ENCODE measurements at places on chromosomes 5 and 9.

- DNase-seq, result no peak
Measured at GRCh38 chr9:121326130-121326838, 43.8 kb downstream of the STOM start.

- no peak for DNase-seq
Measured at GRCh38 chr9:127058011-127058644, 64.3 kb downstream of the ANGPTL2 start.

GRCh38 chr9:10255758-10256157, 357.0 kb downstream of the PTPRD start:
- DNase-seq, result no peak

- DNase-seq, result no peak
Measured at GRCh38 chr5:8408258-8408657, 539.3 kb downstream of the MTRR start.

DNA sequence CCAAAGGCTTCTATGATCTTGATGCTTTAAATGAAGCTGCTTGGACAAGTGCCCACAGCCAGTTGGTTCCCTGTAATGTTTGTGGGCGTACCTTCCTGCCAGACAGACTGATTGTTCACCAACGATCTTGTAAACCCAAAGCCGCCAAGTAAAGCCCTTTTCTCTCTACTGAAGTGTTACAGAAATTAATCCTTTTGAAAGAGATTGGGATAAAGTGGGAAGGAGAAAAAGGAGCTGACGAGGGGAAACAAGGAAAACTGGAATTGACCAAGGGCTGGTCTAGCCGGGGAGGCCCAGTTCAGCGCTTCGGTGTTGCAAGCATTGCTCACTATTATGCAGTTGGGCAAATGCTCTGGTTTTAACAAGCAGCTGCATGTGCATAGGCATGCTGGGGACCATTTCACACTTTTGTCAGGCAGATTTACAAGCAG, 53.2 kb downstream of the ZNF474 start:
- DNase-seq, result no peak

DNA sequence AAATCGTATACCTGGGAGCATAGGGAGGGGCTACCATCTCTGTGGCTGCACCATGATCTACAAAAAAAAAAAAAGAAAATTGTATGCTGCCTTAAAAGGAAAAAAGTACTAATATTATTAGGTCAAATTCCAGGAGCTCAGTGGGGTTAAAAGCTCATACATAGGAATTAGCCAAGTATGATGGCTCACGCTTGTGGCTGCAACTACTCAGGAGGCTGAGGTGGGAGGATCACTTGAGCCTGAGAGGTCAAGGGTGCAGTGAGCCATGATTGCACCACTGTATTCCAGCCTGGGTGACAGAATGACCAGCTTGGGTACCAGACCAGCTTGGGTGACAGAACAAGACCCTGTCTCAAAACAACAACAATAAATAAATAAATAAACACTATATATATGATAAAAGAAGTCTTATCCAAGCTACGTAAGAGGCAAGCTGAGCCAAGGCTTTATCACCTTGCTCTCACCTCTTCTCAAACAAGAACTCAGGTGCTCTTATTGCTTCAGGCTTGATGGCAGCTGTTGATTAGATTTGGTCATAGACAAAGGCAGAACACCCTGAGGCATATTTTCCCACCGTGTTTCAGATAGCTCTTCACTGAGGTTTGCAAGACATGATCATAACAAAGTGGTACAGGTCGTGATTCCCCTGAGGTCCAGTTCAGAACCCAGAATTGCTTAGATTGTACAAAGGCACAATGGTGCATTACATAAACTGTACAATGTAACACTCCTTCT, 3.3 kb upstream of the FBXW11 start:
- no peak for DNase-seq

DNA sequence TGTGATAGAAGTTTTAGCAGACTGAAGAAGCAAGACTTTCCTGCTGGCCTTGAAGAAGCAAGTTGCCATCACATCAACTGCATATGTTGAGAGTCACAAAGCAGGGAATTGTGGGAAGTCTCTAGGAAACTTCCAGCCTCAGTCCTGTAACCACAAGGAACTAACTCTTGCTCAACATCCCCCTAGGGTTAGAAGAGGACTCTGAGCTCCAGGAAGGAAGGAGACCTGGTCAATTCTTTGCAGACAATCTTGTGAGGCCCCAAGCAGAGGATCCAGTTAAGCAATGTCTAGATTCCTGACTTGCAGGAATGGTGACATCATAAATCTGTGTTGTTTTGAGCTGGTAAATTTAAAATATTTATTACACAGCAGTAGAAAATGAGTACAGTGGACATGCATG, 18.6 kb upstream of the ZNF366 start:
- DNase-seq, result no peak

DNA sequence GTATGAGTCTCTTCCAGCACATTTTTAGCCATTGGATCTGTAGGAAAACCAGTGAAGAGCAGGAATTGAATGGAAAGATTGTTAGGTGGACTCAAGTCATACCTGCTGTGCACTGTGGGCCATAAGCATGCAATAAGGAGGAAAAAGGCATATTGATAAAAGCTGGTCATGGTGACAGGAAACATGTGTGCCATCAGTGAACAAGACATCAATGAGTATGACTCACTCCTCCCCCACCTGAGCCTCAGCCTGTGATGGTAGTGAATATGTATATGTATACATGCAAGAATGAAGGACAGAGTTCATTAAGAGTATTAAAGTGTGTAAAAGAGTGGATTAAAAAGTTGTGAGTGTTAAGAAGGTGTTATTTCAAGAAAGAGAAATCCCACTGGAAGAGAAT, 164.5 kb downstream of the TMEM38B start:
- DNase-seq, result no peak

DNA sequence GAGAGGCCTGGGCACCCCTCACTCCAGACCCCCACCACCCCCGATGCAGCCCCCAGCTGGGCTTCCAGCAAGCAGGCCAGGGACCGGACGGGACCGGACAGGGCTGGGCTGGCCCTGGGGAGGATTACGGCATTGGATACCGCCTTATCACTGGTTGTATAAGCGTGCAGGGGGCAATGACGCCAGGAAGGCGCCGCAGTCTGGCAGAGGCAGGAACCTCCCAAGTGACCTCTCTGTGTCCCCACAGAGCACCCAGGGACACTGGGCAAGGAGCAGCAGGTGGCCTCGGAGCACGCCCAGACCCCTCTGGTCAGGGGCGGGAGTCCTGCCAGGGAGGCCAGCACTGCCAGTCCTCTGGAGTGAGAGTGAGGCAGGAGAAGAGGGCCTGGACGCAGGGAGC, 723 bp upstream of the LCN15 start:
- DNase-seq, result no peak

DNA sequence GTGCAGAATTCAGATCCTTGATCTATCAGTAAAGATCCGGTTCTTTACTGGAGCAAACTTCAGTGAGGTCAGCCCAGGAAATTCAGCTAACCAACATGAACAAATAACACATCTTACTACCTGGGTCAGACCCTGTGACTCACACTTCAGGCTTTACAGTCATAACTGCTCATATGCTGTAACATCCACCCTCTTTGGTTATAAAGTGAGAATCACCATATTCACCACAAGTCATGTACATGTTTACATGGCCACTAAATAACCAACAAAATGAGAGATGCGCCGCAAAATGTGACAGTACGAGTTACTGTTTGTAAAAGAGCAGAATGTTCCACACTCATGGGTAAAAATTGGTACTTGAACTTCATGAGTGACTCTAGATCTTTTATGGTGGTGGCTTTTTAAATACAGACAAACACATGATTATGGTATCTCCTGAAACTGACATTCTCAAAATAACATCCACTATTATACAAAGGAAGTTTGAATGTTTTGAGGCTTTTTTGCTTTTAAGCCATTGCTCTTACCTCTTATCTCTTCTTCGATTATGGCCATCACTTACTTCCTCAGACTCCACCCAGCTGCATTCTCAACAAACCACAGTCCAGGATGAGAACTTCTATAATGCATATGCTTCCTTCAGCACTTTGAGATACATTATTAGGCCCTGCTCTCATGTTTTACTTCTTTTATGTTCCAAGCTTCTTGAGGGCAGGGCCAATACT, 516.6 kb downstream of the RAB3C start:
- no peak for DNase-seq

DNA sequence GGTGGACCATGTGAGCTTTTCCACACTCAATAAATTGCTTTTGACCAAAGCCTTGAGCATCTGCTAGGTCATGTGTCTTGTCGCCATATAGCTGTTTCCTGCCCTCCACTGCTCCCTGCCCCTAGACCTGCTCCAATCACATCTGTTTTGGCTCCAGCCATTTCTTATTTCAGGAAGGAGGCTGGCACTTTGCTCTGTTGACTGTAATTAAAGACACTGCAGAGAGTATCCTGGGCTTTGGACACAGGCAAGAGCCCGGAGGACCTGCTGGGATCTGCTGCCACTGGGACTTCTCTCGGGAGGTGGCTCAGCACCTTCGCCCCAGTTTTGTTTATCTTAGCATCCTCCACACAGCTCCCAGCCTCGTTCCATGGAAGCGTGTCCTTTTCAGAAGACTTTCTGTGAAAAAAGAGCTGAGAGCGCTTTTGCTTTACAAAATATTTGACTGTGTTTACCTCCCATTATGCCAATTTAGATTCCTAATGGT, 153.2 kb downstream of the MED10 start:
- no peak for DNase-seq

GRCh38 chr5:95114902-95115301, 170.0 kb downstream of the MCTP1 start:
- DNase-seq, result no peak

DNA sequence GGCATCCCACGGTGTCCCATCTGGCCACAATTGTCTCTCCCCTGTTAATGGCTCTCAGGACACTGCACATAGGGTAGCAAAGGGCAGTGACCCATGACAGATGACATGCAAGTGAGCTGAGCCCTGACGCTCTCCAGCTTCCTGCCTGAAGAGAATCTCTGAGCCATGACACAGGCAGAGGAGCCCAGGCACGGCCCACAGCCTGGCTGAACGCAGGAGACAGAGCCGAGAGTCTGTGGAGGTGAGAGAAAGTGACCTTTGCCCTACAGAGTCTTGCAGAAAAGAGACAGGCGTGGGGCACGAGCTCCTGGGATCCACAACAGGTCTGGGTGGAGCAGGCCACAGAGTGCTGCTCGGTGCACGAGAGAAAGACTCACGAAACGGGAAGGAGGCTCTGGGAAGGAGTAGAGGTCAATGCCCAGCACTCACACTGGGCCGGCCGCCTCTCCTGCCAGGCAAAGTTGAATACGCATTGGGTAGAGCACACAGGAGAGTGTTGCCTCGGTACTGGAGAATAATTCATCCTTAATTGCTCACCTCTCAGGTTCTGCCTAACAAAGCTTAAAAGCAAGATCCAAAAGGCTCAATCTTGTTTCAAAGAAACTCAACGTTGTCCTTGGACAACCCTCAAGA, 90.3 kb downstream of the MRPL36 start:
- DNase-seq, result no peak

DNA sequence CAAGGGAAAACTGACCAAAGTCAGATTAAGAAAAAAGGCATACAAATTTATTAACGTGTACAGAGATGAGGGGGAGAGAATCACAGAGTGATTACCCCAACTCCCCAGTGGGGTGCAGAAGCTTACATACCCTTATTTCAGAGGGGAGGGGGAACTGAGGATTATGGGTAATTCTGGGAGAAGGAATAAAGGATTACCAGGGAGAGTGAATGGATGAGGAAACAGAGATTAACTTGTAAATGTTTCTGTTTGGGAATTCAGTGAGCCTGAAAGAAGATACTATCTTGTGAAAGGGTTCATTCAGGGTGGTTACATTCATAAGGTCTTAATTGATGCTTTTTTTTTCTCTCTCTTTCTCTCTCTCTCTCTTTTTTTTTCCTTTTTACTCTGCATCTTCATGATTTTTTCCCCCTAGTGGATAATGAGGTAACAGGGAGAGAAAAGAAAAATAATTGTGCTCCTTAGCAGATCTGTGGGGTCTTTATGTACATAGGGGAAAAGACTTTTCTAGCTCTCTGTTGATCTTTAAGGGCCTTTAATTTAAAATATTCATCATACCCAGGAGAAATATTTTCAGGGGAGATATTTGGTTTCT, 49.4 kb downstream of the TARS1 start:
- no peak for DNase-seq

DNA sequence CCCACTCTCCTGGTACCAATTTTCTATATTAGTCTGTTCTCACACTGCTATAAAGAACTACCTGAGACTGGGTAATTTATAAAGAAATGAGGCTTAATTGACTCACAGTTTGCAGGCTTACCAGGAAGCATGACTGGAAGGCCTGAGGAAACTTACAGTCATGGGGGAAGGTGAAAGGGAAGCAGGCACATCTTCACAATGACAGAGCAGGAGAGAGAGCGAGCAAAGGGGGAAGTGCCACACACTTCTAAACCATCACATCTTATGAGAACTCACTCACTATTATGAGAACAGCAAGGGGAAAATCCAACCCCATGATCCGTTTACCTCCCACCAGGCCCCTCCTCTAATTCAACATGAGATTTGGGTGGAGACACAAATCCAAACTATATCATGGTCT, 72.2 kb downstream of the ATG10 start:
- no peak for DNase-seq

DNA sequence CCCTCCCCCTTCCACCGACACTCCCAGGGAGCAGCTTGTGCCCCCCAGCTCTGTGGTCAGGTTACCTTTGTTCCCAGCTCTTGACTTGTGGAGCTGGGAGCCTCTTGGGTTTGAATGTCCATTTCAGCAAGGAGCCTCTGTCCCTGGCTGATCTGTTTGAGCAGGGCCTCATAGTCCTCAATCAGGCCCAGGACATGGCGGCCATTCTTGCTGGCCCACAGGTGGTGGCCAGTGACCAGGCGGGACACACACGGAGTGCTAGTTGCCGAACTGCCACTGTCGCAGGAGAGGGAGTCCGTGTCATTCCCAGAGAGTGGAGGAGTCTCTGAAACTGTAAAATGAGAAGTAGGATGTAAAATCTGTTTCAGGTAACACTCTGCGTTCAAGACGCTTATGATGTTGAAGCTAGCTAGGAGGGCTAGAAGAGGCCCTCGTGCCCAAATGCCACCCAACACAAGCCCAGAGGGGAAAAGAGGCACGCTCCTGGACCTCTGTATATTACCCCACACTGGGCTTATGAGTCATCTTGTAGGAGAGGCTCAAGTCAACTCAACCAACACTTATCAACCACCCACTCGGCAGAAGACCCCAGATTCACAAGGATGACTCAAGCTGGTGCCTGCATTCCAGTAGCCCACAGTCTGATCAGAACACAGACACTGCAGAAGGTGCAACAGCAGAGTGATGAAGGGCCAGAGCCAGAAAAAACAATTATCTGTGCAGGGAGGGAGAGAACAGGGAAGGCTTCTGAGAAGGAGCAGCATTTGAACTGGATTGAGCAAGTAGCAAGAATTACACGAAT, 177.0 kb downstream of the CDK5RAP2 start:
- DNase-seq, result no peak

GRCh38 chr5:95317687-95318086, 32.8 kb upstream of the MCTP1 start:
- no peak for DNase-seq
